ENCODE measurements at places on chromosomes 1 and 21.

DNA sequence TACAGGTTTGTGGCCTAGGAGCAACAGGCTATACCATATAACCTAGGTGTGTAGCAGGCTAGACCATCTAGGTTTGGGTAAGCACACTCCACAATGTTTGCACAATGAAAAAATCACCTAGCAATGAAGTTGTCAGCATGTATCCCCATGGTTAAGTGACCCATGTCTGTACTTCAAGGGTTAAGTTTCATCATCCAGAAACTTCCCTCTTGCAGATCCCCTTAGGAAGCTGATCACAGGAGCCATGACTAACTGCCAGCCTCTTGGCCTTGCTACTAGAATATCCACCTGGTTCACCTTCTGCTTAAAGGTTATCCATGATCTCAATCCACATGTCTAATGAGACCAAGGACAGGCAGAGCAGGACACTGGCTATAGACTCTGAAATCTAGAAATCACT lies 3.5 kb upstream of the UBXN10 start:
- DNase-seq = no peak

- DNase-seq = no peak
Measured at GRCh38 chr1:93434987-93435386, 12.9 kb upstream of the FNBP1L start.

- peak; percentile 35 for DNase-seq
Measured at GRCh38 chr1:192580351-192580962, 4.9 kb downstream of the RGS1 start.

DNA sequence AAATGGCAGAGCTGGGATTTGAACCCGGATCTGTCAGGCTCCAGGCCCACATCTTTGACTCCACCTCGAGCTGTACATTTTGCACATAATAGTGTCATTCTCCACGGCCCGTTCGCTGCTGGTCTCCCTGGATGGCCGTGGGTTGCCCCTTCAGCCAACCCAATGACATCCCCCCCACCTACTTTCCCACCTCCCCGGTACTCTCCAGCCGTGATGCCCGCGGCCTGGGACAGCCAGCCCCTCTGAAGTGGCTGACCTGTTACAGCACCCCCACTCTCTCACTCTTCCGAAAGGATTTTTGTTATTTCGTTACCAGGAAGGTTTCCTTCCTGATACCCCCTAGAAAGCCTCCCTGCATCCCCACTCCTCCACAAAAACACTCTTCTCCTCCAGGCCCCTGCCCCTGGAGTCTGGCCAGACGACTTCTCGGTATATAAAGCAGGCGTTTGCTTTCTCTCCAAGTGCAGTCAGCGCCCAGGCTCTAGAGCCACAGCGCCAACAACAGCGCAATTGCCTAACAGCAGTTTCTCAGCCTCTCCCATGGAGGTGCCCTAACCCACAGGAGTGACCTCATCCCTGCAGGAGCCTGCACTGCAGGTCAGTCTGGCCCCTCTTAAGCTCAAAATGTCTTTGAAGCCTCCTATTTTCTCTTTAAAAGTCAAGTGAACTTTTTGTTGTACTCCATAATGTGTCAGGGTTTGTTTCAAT lies 14.5 kb upstream of the GJB5 start:
- DNase-seq = no peak

- DNase-seq = no peak
Measured at GRCh38 chr1:203508463-203509073, 14.6 kb downstream of the OPTC start.

GRCh38 chr21:43988506-43989230 lies 23.4 kb upstream of the TRAPPC10 start:
- no peak for DNase-seq

GRCh38 chr1:116159177-116159576 lies 48.0 kb downstream of the MAB21L3 start:
- DNase-seq = no peak

DNA sequence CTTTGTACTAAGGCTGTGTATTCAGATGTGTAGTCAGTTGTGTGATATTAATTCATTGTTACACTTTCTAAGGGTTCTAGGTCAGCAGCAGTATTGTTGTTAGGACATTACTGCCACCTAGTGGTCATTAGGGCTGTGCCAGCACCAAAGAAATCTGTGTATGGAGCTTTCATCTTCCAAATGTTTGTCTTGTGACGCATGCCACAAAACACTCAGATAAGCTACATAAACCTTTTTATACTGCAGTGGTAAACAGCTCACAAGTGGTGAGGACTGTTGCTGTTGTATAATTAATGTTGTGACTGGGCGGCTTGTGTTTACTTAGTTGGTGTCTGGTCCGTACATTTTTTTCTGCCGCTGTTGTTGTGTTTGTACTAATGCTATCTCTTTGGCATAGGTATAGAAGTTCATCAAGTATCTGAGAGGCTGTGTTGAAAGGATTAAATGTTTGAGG lies 51.7 kb downstream of the S1PR1 start:
- peak; percentile 65 for DNase-seq

- peak; percentile 24 for DNase-seq
Measured at GRCh38 chr1:117094841-117095604, 26.5 kb downstream of the TRIM45 start.

- peak; percentile 39 for DNase-seq
Measured at GRCh38 chr1:230509281-230509977, 83.3 kb upstream of the PGBD5 start.

DNA sequence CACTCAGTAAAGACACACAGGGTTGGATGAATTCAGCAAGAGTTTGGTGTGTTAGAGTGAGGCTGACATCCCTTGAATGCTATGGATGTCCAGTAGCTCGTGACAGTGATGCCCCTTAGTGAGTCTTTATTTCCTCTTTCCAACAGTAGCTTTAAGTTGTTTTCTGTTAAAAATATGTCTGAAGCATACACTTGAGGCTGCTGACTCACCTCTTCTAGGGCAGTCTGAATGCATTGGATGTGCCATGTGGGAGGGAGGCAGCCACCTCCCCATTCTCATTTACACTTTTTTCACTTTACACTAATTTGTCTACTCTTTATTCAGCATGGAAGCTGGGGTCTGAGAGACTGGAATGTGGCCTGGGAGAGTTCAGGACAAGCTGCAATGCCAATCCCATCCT lies 17.6 kb downstream of the NOS1AP start:
- no peak for DNase-seq

GRCh38 chr1:200872446-200873115 lies at the start of gene GPR25:
Gene GPR25 (plus strand): TSS chr1:200872981. CDS start chr1:200873038, 57 bp downstream.
- no peak for DNase-seq

- DNase-seq = no peak
Measured at GRCh38 chr1:9448132-9449109, 90.8 kb upstream of the SLC25A33 start.

DNA sequence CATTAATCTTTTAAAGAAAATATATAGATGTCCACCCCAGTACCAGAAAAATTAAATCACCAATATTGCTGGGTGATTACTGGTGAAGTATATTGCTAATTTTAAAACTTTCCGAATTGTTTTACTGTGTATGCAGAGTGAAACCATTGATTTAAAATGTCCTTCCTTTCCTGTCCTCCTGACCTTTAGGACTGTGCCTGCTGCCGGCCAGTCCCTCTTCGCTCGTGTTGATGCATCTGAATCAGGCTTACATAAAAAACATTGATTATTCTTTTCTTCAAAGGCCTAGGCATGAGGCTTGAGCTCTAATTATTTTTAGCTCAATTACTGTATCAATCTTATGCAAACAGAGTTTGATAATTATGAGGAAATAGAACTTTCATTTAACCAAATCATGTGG lies 1128.1 kb downstream of the BRINP3 start:
- no peak for DNase-seq

DNA sequence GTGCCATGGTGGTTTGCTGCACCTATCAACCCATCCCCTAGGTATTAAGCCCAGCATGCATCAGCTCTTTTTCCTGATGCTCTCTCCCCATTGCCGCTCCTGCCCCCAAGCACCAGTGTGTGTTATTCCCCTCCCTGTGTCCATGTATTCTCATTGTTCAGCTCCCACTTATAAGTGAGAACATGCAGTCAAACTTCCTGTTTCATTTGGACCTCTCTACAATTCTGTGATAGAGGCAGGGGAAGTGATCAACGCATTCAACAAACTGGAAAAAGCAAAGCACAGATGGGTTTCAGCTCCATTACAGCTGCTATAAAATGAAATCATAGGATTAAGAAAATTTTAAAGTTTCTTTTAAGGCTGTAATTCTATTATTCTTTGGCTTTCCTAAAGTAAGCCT lies 23.3 kb upstream of the CD55 start:
- no peak for DNase-seq

GRCh38 chr1:161266202-161266601 lies 7.7 kb downstream of the PCP4L1 start:
- DNase-seq = no peak

All from AG09319 (cell line).